Aorta (tissue), 5 donors: ENCODE measurements at places on chromosomes 7 and 10. TPM values are rescaled to one million over a fixed set of nuclear protein-coding genes. Genes with fewer than 3 reads are reported as not detected.

VIM gene
- polyA plus RNA-seq, result 5,138 TPM

FGF8 gene
- not detected for polyA plus RNA-seq

KEL gene
- polyA plus RNA-seq, result 0.15 TPM

WEE2 gene
- polyA plus RNA-seq, result not detected

PNLIPRP3 gene
- polyA plus RNA-seq, result not detected

IL6 gene
- polyA plus RNA-seq, result 8.9 TPM

KIAA1217 gene
- 2.5 TPM for polyA plus RNA-seq

IPMK gene
- polyA plus RNA-seq, result 0.87 TPM

CPN1 gene
- not detected for polyA plus RNA-seq

EN2 gene
- not detected for polyA plus RNA-seq

GTF2IRD1 gene
- polyA plus RNA-seq, result 4.8 TPM

LRRD1 gene
- polyA plus RNA-seq, result not detected

GPR15LG gene
- polyA plus RNA-seq, result 1.0 TPM

HOXA11 gene
- polyA plus RNA-seq, result not detected

CALHM3 gene
- polyA plus RNA-seq, result not detected

ZC3HAV1 gene
- 8.6 TPM for polyA plus RNA-seq

SPDYE16 gene
- polyA plus RNA-seq, result not detected

HOGA1 gene
- polyA plus RNA-seq, result 3.9 TPM

PNLIP gene
- 1.3 TPM for polyA plus RNA-seq

TMEM270 gene
- polyA plus RNA-seq, result not detected

NPC1L1 gene
- polyA plus RNA-seq, result 0.79 TPM

DGKI gene
- polyA plus RNA-seq, result 3.6 TPM

VIPR2 gene
- 14.1 TPM for polyA plus RNA-seq

HMX2 gene
- not detected for polyA plus RNA-seq

CCDC3 gene
- 50.0 TPM for polyA plus RNA-seq

CTAGE4 gene
- 1.5 TPM for polyA plus RNA-seq

ZNF467 gene
- polyA plus RNA-seq, result 5.7 TPM

GET4 gene
- 58.3 TPM for polyA plus RNA-seq

ATRNL1 gene
- polyA plus RNA-seq, result 2.7 TPM

CROT gene
- 11.0 TPM for polyA plus RNA-seq

PAOX gene
- 11.3 TPM for polyA plus RNA-seq

DLG5 gene
- 10.0 TPM for polyA plus RNA-seq

CCDC7 gene
- polyA plus RNA-seq, result 0.25 TPM

TPK1 gene
- polyA plus RNA-seq, result 13.3 TPM

EXOSC1 gene
- polyA plus RNA-seq, result 41.9 TPM
